Effector CD8-positive, alpha-beta T cell (primary cell): ENCODE measurements at places on chromosomes 6 and 20.

- DNase-seq = no peak
Observed at GRCh38 chr6:17831135-17831534, 124.4 kb upstream of the NUP153 start.

- DNase-seq = no peak
Observed at GRCh38 chr20:39429726-39430125, 467.6 kb downstream of the DHX35 start.

GRCh38 chr20:50693001-50693400 is 1.7 kb upstream of the RIPOR3 start:
- no peak for DNase-seq

GRCh38 chr6:155523821-155524651 is 68.4 kb upstream of the NOX3 start:
- no peak for DNase-seq

DNA sequence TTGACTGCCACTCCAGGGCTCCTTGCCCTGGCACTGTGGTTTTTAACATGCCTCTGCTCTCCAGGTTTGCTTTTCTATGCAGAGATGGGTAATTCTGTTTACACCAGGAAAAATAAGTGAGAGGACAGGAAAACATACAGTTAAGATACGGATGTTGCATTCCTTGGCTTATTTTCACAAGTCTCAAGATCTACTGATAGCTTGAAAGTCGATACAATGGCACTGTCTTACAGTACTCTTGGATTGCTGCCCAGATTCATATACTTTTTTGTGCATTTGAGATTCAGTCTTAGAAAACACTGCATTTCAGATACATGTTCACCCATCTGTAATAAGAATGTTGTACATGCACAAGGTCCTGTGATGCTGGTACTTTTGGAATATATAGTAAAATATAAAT is 159.6 kb upstream of the FLRT3 start:
- DNase-seq = no peak

- no peak for DNase-seq
Observed at GRCh38 chr6:111652156-111652555, 46.5 kb upstream of the TRAF3IP2 start.

DNA sequence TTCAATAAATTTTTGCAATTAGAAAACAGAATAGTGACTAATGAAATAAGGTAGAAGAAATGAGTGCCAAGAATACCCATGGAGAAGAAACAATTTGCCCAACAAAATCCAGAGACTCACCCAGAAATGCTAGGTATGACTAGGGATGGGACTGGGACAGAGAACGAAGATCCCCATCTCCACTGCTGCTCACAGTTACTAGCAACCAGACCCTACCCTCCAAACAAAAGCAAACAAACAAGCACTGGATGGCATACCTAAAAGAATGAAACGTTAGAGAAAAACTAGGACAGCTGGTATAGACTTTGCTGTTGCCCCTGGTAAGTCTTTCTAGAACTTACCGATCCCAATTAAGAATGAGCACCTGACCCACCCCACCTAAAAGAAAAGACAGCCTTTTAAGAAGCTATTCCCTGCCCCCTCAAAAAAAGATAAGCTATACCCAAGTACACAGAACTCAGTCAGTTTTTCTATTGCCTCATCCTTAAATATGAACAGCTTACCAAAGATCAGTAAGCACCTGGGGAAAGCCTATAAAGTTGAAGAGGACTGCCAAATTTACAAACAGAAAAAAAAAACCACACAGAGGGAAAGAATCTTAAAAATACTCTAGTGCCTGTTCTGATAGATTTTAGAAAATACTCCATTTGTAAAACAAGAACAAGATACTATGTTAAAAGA is 31.7 kb downstream of the REPS1 start:
- DNase-seq = no peak

DNA sequence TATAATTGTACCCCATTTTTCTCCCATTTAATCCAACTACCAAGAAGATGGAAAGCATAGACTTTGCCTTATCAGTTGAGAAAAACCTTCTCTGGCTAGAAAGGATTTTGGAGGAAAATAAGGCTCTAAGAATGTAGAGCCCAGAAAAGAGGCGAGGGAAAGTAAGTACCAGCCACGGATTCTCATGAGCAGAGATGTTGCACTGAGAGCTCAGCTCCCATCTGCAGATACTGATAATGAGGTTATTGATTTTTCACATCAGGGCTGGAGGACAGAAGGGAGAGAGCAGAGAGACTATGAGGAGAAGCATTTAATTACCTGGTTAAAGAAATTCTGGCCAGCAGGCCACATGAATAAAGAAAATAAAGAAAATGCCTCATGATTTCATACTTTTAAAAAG is 104.4 kb upstream of the FAM184A start:
- no peak for DNase-seq

DNA sequence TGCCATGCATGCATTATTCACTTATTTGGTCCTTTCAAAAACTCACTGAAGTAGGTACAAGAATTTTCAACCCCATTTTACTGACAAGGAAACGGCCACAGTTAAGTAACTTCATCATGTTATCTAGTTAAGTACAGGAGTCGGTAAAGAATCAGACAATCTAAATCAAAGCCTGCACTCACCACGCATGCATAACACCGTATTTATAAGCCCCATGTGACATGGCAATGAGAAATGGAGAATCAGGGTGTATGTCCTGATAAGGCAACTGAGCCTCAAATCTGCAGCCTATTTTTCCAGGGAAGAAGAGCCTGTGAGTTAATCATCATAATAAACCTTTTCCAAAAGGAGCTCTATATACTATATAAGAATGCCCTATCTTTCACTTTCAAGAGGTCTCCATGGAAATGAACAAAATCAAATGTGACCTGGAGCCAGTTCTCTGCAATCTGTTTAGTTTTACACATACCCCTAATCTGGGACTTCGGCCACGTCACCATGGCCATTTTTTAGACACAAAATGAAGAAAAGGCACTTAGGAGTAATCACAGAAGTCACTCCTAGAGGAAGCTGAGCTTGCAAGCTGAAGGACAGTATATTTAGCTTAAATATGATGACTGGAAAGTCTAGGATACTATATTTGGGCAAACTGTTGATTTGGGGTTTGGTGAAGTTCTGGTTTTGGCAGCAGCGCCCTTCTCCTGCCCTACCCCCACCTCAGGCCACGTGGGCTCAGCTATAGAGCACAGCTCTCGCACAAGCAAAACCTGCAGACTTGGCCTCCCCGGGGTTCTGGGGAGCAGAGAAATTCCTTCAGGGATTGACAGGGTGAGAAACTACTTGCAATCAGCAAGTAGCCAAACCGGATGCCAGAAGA is 19.2 kb downstream of the TRAM2 start:
- DNase-seq = no peak

DNA sequence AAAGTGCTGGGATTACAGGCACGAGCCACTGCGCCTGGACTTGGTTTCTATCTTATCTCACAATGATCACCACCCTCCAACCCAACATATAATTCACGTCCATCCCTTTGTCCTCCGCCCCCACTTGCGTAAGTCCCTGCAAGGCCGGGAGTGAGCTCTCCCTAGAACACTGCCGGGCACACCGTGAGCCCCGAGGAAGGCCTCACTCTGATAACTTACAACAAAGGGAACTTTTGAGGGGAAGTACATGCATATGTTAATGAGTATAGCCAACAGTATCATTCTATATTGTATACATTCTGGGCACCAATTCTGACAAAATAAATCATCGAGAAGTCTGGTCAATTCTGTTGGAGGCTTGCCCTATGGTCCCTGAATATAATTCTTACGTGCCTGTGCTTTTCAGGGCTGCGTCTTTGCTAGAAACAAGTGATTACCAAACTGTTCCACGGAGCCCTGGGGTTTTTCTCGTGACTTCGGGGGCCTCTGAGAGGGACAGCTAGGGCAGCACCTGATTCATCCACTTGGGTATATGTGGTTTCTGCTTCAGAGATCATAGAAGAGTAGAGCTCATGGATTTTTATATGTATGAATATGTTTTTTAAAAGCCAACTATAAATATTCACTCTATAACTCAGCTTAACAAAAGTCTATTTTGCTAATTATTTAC is 469.8 kb upstream of the AGPAT4 start:
- DNase-seq = no peak

GRCh38 chr6:31363811-31364210 is 6.8 kb upstream of the HLA-B start:
- no peak for DNase-seq

DNA sequence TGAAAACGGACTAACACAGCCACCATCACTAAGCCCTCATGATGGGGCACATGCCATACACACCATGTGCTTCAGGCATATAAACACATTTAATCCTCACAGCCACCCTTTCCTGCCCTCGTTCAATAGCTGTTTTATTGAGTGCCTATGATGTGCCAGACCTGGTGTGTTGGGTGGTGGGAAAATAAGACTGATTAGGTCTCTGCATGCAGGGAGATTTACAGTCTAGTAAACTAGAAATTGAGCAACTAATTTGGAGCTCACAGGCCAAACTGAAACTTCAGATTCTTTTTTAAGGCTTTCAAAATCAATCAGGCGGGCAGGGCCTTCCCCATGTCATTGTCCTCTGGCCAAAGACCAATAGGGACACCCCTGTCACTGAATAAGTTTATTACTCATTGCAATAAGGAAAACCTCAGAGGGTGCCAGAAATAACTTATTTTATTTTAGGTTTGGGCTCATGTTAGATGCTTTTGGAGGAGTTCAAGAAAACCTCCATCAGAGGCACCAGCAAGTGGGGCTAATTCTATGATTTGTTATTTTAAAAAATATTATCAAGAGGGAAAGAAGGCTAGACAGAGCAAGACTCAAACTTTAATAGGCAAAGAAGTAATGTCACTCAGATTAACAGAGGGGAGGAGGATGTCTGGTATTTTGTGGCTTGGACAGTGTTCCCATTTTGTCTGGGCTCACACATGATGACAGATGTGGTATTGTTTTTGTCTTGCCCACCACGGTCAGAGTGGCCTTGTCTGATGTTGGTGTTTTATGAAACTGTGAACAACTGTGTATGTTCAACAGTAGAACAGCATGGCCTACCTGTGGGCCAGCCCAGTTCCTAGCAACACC is 12.0 kb downstream of the ZFP64 start:
- DNase-seq = no peak

DNA sequence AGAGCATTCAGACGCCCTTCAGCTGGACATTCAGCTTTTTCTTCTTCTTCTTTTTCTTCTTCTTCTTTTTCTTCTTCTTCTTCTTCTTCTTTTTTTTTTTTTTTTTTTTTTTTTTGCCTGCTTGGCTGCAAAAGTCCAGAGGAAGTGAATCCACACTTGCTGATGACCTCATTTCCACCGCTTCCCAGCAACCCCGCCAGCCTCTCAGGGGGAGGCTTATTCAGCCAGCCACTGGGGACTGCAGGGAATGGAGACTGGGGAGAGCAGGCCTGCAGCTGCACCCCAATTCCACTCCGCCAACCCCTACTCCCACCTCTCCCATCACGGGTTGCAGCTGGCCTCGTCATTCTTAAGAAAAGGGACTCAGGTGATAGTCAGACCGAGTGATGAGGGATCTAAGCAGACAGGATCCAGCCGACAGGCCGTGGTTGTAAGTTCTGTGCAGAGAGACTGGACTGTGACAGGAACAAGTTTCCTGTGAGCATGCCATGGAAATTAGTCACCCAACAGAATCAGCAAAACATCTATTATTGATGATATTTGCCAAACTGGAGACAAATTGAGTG is 59.0 kb upstream of the QKI start:
- no peak for DNase-seq

DNA sequence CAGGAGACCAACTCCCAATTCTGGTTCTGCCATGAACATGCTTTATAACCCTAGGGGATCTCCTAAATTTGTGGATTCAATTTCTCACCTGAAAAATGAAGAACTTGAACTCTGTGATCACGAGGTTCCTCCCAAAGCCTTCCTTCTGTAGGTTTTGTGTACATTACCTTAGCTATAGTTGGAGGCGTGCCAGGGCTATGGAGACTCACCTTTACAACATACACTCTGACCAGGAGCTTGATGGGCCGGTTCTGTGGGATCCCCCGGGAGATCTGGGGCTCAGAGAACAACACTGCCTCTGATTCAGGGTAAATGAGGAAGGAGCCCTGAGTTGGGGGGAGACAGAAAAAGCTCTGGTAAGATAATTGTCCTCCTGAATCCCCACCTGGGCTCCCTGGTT is 34.1 kb downstream of the ERGIC3 start:
- no peak for DNase-seq

GRCh38 chr6:8074213-8074612 is 10.0 kb upstream of the BLOC1S5 start:
- no peak for DNase-seq

GRCh38 chr20:56352345-56353055 is 6.3 kb upstream of the FAM210B start:
- DNase-seq = no peak

- no peak for DNase-seq
Observed at GRCh38 chr20:9241721-9242427, 173.0 kb downstream of the PLCB4 start.
